Right ventricle myocardium inferior (tissue), 1 donor: ENCODE measurements at places on chromosomes 5 and 9.
A peak's percentile ranks its signal among the peaks of the same experiment; 100 is the strongest.

- no peak for DNase-seq
Observed at GRCh38 chr9:105646879-105647594, 15.2 kb upstream of the TAL2 start.

GRCh38 chr9:130142641-130143040 is 29.6 kb upstream of the NCS1 start:
- DNase-seq: no peak

- peak; percentile 93 for DNase-seq
Observed at GRCh38 chr9:135992486-135993408, 31.6 kb upstream of the UBAC1 start.

DNA sequence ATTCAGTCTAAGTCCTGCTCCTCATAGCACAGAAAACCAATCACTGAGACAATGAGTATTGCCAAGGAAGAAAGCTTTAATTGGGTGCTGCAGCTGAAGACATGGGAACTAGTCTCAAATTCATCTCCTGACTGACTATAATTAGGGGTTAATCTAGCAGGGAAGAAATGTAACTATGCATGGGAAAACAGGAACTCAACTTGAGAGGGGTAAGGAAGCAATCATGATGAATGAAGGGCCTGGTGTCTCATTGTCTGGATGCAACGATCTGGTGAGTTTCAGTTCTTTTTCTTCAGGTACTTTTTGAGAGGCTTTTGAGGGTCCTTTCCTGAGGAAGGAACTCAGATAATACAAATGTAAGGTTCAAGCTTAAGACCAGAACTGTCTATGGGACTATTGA is 24.0 kb upstream of the OCLN start:
- no peak for DNase-seq

DNA sequence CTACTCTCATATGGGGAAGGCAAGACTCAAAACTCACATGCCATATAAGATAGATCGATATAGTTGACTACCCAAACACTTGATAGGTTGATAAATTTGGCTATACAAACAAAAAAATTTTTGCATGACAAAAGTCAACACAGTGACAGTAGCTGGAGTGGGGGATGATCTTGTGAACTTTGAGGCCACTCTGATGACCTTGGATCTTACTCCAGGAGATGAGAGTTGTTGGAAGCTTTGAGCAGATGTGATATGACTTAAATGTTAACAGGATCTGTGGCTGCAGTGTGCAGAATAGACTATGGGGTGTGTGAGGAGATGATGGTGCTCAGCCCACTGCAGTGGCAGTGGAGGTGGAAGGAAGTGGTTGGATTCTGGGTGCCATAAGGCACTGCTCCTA is 101.4 kb downstream of the ZFAND5 start:
- DNase-seq: no peak

- DNase-seq: peak; percentile 93
Observed at GRCh38 chr5:67165526-67166459, 30.8 kb downstream of the CD180 start.

DNA sequence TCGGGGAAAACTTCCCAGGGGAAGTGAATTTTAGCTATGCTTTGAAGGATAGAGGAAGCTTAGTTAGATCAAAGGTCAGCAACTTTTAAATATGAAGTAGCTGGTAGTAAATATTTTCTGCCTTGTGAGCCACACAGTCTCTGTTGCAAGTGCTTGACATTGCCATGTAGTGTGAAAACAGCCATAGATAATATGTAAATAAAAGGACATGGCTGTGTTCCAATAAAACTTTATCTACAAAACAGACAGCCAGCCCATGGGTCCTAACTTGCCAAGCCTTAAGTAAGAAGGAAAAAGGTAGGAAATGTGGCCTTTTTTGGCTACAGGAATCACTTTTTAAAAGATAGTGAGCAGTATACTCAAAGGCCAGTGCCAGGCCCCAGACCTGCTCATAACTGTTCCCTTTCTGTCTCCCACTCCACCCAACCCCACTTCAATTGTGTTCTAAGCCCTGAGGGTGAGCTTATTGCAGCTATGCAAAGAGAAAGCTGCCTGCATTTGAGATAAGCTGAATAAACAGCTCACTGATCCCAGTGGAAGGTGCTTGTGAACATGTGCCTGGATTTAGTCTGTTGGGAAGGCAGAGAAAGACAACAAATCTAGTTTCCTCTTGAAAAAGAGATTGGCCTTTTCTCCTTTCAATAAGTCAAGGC is 113.0 kb upstream of the TRIM32 start:
- no peak for DNase-seq

GRCh38 chr5:26390608-26391007 is 647.8 kb downstream of the CDH9 start:
- no peak for DNase-seq

GRCh38 chr9:134678666-134679443 is 37.3 kb downstream of the COL5A1 start:
- peak; percentile 42 for DNase-seq
